ENCODE measurements at places on chromosomes 3 and 15. TPM values are rescaled to one million over a fixed set of nuclear protein-coding genes. Genes with fewer than 3 reads are reported as not detected.

DNA sequence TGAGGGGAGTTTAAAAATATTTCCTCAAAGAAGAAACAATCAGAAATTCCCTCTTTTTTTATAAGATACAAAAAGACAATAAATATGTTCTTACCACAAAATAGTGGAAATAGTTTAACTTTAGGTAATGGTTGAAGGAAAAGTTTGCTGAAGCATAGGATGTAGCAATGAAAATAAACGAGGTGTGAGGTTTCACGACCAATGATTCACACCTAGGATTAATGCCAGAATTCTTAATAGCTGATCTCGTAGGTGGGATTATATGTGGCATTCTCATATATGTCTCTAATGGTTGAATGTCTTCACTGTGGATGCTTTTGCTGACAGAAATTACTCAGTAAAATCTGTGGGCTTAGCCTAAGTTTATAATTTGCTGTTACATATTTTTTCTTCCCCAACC is 467.7 kb downstream of the FGF12 start:
- DNase-seq, result peak; percentile 29

GRCh38 chr15:92091155-92091734 is 237.7 kb downstream of the SLCO3A1 start:
- no peak for DNase-seq

- no peak for DNase-seq
Observed at GRCh38 chr15:60272623-60273022, 125.2 kb downstream of the ANXA2 start.

GRCh38 chr15:99472416-99473145 is 93.2 kb upstream of the MEF2A start:
- DNase-seq, result no peak

DNA sequence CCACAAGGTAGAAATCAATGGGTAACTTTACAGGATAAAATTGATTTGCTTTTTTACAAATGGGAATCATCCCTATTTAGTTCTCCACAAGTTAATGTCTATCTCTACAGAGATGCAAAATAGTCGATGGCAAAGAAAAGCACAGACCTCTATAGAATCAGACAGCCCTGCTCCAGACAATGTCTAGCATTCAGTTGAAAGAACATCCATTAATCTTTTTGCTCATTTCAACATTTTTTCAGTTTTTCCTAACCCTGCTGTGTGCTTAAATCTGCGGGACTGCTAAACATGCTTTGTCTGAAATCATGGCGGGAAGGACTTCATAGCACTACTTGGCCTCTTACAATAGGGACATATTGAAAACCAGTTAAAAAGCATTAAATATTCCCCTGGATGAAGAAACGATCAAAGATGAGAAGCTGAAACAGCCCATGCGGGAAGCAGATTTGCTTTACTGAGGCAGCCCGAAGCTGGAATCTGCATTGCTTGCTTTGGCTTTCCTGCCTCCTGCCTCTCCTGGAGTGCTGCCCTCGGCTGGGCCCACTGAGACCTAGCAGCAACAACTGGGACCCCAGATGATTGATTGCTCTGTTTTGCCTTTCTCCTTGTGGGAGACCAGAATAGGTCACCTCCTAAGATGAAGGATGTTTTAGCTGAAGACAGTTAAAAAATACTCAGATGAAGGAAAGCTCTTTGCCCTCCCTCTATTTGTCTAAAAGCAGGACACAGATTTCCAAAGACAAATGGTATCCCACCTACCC is 38.5 kb upstream of the RASGRP1 start:
- DNase-seq, result no peak

- peak; percentile 77 for DNase-seq
Observed at GRCh38 chr3:72591522-72592421, 256.5 kb downstream of the SHQ1 start.

DNA sequence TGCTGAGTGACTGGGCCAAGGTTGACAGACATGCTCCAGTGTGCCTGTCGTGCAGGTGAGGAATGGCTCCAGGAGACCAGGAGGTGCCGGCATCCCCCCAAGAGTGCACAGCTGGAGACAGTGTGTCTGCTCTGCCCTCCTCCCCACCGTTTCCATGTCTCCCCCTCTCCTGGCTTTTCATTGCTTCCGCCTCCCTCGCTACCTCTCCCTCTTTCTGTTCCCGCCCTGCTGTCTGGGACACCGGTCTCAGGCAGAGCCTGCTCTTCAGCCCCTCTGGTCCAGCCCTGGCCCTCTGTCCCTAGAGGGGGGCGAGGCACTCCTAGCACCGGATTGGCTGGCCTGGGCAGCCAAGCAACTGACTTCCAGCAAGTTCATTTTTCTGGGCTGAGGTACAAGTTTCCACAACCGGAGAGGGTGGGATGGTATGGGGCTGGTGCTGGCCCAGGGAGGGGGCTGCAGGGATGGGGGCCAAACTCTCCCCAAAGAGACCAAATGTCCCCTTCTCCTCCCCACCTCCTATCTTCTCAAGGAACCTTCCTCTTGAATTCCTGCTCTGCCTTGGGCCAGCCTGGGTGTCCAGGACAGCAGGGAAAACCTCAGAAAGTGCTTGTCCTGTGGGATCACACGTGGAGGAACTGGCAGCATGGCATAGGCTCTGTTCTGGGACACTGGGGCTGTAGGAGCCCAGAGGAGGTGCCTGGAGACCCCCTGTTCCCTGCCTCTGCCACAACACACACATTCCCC is 32.6 kb downstream of the PRKCD start:
- no peak for DNase-seq

DNA sequence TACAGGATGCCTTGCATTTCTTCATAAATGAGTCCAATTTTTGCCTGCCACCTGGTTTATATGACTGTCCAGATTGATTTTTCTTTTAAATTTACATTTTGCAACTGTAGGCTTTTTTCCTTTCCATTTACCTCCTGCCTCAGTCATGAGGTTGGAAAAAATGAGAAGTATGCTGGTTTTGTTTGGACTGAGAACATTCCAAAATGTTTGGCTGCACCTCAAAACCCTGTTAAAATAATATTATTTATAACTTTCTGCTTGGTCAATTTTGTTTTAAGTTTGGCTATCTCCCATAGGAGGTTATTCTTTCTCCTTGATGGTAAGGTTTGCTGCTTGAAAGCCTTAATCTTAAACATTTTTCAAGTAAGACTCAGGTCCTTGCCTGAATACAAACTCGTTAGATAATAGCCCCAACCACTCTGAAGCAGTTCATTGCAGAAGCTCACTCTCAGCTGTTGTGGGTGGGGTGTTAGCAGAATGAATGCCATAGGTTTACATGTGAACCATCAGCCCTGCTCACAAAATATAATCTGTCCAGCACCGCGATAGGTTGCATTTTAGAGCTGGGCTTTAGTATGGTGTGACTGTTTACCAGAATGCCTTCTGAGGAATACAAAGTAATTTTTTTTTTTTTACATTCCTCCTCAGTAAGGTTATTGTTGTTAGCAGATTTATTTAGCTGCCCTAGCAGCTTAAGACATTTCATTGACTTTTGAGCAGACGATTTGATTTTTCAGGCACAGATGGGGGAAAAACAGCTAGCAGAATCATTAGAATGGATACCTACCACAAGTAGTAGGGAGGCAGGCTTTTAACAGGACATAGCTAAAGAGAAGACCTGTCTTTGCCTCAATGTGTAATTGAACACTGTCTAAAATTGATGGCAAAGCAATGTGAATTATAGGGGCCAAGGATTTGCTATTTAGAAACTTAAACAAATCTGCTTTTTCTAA is 630.8 kb upstream of the KCNMB2 start:
- peak; percentile 59 for DNase-seq

Gene ZPLD1
- not detected for total RNA-seq

Gene PRTG
- total RNA-seq, result 8.7 TPM

Gene CERS3
- total RNA-seq, result not detected

Gene SLC9C1
- total RNA-seq, result not detected

Gene TMEM40
- total RNA-seq, result not detected

Gene IL16
- total RNA-seq, result 0.02 TPM

Gene EXD1
- total RNA-seq, result not detected

Gene SLC28A2
- total RNA-seq, result not detected

Gene ALDH1L1
- total RNA-seq, result 0.50 TPM
